ENCODE measurements at places on chromosomes 2 and 18.
A peak's percentile ranks its signal among the peaks of the same experiment; 100 is the strongest.

- no peak for DNase-seq
These were observed 11.0 kb upstream of the EPG5 start for GRCh38 chr18:45978084-45978483.

- no peak for DNase-seq
These were observed 256.7 kb upstream of the TNP1 start for GRCh38 chr2:217116610-217117009.

DNA sequence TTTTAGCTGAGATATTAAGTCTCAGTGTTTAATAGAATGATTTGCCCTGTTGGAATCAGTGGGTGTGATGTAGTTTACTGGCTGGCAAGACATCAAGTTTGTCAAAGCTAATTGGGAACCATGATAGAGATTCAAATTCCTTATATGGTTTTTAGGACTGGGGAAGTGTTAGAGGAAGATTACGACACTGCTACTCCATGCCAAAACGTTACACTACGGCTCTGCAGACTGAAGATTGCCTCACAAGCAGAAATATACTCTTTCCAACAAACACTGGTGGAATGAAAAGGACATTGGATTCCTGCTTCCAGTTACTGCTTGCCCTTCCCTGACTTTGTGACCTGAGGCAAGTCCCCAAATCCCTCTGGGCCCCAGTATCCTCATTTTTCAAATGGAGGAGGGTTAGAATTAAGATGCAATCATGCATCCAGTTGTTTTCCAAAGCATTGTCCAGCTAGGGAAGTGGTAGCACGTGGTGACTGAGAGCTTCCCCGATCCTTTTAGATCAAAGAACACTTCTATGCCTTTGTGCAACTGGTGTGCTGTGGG, 147.6 kb downstream of the CDC42EP3 start:
- DNase-seq, result peak; percentile 84

- no peak for DNase-seq
These were observed 144.9 kb upstream of the PKDCC start for GRCh38 chr2:41902897-41903296.

- no peak for DNase-seq
These were observed 412.5 kb upstream of the SPHKAP start for GRCh38 chr2:228594012-228594411.

DNA sequence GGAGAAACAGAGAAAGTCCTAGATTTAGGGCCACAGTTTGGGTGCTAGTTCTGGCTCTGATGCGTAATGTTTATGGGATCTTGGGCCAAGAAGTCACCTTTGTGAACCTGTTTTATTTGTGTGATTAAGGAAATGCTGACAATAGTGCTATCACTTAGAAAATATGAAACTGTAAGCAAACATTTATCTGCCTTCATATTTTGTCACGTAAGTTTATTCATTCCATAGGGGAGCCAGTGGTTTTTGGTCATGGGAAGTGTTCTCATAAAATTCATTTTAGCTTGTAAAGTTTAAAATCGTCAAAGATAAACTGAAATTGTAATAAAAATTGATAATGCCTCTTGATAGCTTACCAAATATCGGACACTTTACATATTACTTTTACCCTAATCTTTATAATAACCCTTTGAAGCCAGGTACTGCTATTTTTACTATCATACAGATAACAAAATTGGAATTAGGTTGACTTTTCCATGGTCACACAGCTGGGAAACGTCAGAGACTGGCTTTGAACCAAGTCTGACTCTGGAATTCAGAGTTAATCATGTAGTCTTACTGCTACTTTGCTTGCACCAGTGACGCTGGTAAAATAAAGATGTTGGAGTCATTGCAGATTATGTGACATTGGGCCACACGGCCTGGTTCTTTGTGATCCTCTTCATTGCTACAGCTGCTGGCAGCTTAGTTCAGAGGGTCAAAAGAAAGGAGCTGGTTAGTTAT, 99.7 kb downstream of the ICA1L start:
- peak; percentile 18 for DNase-seq

- DNase-seq, result peak; percentile 3
These were observed 1162.0 kb upstream of the SLC39A10 start for GRCh38 chr2:194495046-194495445.

DNA sequence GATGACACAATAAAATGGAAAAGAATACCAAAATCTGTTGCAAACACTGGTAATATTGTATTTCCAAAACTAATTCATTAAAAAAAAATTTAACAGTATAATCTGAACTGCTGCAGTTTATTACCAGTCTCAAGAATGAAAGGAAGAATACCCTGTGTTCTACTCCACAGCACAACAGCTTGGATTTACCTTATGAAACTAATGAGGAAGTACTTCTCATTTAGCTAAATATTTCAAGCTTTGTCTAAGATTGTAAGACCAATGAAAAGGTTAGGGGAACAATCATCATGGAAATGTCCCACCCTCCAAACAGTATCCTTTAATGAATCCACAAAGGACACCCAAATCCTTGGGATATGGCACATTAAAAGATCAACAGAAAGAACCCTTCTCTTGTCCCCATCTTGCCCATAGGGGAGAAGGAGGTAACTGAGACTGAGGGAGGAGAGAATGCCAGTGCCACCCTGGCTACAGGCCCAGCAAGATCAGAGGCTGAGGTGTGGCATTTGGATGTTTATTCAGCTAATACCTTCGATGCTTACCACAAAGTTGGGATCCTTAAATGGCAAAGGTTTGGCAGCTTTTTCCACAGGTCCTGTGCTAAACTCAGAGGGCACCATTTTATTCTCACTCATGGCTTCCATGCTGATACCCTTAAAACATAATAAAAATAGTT, 17.7 kb downstream of the INO80C start:
- DNase-seq, result no peak

DNA sequence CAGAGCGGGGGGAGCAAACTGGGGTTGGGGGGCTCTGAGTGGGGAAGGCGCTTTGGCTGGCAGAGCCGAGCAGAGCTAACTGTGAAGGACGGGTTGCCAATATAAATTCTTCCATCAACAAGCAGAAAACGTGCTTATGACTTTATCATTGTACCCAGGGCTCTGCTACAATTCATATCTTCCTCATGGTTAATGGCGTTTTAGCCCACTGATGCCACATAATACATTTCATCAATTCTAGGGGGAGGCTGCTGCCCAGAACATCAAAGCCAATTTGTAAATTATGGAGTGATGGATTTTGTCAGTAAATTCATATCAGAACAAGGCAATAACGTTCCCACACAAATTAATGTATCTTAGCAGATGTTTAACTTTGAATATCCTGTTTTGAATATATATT, 175.5 kb upstream of the RAB12 start:
- no peak for DNase-seq

- DNase-seq, result no peak
These were observed 142.4 kb downstream of the RHBDD1 start for GRCh38 chr2:226978300-226978699.

- no peak for DNase-seq
These were observed 36.8 kb upstream of the LDLRAD4 start for GRCh38 chr18:13181765-13182164.

GRCh38 chr2:25655316-25655715, 18.1 kb downstream of the DTNB start:
- no peak for DNase-seq

DNA sequence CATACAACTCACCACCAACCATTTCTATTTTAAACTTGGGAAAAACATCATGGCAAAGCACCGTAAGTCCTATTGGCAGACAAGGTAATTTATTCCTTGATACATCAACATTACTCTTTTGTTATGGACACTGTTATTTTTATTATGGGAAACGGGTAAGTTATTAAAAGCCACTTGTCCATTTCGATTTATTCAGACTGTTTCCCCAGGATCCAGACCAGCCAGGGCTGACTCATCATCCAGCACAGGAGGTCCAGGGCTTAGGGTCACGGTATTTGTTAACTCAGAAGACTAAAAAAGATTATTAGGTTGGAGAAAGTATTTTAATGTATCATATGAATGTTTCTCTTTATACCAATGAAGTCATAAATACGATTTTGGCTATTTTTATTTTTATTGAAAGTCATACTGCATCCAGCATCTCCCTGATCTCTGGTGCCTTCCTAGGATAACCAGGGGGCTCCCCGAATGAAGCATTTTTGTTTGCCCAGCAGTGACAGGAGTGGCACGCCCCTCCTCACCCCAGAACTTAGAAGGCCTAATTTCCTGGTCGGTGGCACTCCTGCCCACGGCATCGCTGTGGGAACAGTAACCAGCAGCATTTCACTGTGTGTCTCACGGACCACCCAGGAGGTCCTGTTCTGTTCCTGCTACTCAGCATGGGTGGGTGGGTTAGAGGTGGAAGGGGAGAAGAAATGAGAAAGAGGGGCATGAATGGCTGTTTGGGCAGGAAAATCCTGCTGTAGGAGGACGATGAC, 446.1 kb downstream of the EIPR1 start:
- no peak for DNase-seq

- DNase-seq, result no peak
These were observed 55.1 kb downstream of the KCNG3 start for GRCh38 chr2:42438685-42439084.

DNA sequence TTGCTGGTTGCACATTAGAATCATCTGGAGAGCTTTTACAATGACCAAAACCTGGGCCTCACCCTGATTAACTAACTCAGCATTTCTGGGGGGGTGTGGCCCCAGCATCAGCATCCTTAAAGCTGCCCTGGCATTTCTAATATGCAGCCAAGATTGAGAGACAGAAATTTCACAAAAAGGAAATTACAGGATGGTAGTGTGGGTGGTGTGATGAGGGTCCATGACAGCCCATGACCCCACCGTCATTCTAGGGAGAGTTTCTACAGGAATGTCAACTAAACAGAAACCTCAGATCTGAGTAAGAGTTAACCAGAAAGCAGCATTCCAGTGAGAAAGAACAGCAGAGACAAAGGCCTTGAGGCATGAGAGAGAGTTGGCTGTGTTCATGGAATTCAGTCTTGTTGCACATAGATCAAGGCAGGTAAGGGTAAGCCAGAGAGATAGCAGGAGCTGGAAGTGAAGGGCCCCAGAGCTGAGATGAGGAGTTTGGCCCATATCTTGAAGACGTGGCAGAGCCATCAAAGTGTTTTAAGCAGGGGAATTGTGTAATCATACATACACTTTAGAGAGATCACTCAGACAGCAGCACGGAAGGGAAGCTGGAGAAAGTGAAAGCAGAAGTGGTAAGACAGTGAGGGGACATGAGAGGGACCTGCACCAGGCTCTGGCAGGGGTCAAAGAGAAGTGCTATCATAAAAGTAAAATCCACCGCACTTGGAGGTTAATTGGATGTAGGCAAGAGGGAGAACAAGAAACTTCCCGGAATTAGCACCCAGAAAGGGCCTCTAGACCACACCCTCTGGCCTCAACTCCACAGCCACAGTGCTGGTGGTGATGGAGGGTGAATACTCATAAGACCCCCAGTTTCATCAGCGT, 7.8 kb upstream of the TRABD2A start:
- peak; percentile 71 for DNase-seq

GRCh38 chr18:9704233-9705118, 3.6 kb upstream of the RAB31 start:
- no peak for DNase-seq

Measured in fibroblast of skin of right biceps (primary cell).